WTC11 (cell line): ENCODE measurements at places on chromosomes 7 and 10.

- DNase-seq, result no peak
These were observed 76.8 kb downstream of the LANCL2 start for GRCh38 chr7:55441774-55442522.

GRCh38 chr7:2281541-2281940 is 32.7 kb downstream of the SNX8 start:
- DNase-seq, result no peak

- DNase-seq, result peak; percentile 80
These were observed 718 bp upstream of the CTBP2 start for GRCh38 chr10:125160856-125161706.

DNA sequence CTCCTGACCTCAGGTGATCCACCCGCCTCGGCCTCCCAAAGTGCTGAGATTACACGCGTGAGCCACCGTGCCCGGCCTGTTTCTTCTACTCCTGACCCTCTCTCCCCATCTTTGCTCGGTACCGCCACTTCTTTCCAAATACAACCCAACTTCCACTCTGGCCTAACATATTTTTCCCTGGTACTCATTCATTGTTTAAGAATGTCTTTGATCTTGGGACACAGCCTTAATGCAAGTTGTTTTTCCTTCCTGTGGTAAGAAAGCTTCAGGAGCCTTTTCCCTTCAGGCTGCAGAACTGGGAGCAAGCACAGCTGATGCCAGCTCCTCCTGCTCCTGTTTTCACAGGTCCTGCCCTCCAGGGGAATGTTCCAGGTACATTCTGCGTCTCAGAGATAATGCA is 13.7 kb downstream of the CALML3 start:
- no peak for DNase-seq

DNA sequence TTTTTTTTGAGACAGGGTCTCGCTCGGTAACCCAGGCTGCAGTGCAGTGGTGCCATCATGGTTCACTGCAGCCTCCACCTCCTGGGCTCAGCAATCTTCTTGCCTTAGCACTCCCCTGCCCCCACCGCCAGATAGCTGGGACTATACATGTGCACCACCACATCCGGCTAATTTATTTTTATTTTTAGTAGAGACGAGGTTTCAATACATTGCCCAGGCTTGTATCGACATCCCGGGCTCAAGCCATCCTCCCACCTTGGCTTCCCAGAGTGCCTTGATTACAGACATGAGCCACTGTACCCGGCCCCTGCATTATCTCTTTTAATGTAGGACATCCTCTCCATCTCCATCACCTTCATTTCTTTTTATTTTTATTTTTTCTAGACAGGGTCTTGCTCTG is 213.3 kb downstream of the CUX1 start:
- DNase-seq, result no peak
